ENCODE measurements at places on chromosomes 7 and 10.

DNA sequence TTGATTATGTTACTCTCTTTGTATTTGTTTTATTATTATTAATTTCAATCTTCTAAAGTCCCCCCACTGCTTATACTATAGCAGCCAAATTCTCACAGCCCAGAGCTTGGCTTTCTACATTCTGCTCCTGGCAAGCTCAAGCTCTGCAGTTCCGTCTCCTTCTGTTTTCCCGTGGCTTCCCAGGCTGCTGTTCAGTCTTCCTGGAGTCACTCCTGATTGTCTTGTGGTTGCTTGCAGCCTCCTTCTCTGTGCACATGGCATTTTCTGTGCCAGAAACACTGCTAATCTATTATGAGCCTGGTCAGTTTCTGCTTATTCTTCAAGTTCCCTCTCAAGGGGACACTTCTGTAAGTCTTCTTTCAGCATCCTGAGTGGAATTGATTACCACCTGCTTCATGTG, 533.7 kb upstream of the IGFBP3 start:
- no peak for DNase-seq

GRCh38 chr7:132475037-132475668, 101.1 kb downstream of the PLXNA4 start:
- no peak for DNase-seq

- no peak for DNase-seq
Measured at GRCh38 chr10:121616291-121616690, 18.0 kb upstream of the FGFR2 start.

DNA sequence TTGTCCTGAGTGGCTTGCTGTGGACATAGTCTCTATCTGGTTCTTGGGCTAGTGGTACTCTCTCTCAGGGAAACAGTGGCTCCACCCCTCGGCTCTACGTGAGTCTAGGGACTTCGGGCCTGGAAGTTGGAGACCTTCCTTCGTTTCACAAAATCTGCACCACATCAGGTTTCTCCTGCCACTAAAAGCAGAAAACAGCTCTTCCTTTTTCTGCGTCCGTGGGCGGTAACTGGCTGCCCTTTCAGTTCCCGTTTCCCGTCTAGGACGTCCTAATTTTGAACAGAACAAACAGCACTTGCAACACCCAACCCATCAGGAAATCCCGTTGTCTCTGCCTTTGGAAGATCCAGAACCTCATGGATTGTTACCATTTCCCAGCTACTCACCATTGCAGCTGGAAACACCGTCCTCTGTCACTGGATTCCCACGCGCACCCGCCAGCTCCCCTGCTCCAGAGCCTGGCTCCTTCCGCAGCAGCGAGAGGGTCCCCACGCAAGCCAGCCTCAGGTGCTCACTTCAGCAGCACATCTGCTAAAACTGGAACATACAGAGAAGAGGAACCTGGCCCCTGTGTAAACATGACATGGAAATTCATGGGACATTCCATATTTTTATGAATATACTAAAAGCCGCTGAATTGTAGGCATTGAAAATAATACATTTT, 311.4 kb upstream of the AKR1E2 start:
- DNase-seq: no peak
